ENCODE measurements at places on chromosomes 11 and 22. TPM values are rescaled to one million over a fixed set of nuclear protein-coding genes. Genes with fewer than 3 reads are reported as not detected.

GRCh38 chr22:47533961-47534803, 771.7 kb downstream of the TBC1D22A start:
- no peak for DNase-seq

- DNase-seq: no peak
Observed at GRCh38 chr11:117673602-117674001, 123.4 kb downstream of the DSCAML1 start.

GRCh38 chr22:49382451-49382735, 445.3 kb downstream of the BRD1 start:
- no peak for DNase-seq

GLYATL1 gene
- not detected for total RNA-seq

DNA sequence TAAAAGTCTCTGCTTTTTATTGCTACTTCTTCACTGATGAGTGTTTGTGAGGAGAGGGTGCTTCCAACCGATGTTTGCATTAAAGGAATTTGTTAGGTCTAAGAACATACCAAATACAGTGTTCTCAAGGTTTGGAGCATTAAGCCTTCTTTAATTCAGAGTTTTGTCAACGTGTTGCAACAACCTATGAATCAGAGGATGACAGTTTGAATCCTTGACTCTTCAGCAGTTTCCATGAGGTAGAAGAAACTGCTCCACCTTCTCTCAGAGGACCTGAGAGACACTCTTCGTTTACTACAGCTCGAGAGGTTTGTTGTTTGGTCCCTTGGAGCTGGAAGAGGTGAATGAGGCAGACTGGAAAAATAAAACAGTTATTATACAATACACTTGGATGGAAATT, 55.7 kb downstream of the NCAM1 start:
- DNase-seq: peak; percentile 40

All from bronchial epithelial cell (primary cell).